ENCODE measurements at places on chromosomes 11 and 22.

- no peak for DNase-seq
Observed at GRCh38 chr22:35172442-35172841, 84.9 kb upstream of the HMGXB4 start.

- no peak for DNase-seq
Observed at GRCh38 chr11:77075425-77075905, 8.7 kb downstream of the CAPN5 start.

GRCh38 chr22:37746366-37747079, 49.7 kb downstream of the TRIOBP start:
- no peak for DNase-seq

DNA sequence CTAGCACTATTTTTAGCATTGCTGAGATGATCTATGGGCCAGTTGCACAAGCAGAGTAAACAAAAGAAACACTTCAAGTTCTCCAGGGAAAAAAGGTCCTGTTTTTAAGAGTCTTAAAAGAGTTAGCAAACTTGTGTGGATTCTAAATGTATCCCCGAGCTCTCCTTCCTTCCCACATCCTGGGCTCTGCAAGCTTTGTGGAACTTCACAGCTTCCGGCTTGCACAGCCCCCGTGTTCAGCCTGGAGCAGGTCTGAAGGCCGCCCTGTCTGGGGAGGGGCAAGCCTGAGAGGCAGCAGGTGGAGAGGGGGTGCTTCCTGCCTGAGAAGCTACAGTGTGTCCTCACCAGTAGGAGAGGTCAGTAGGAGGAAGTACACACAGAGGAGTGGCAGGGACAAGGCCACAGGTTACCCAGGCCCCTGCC, 35.1 kb upstream of the SUSD2 start:
- no peak for DNase-seq

DNA sequence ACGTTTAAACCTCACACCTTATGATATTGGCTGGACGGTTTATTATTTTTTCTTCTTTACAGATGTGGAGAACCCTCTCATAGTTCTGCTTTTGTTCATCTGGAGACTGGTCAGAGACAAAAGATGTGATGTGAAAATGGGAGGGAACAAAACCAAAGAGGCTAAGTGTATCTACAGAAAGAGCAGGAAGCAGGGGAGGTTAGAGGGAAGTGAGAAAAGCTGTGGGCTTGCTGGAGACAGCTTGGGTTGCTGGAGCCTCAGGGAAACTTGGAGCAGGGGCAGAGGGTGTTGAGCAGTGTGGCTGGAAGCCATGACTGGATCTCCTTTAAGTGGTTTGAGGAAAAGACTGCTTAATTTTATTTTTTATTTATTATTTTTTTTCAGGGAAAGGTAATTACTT, 79.0 kb upstream of the SNX19 start:
- DNase-seq, result no peak

DNA sequence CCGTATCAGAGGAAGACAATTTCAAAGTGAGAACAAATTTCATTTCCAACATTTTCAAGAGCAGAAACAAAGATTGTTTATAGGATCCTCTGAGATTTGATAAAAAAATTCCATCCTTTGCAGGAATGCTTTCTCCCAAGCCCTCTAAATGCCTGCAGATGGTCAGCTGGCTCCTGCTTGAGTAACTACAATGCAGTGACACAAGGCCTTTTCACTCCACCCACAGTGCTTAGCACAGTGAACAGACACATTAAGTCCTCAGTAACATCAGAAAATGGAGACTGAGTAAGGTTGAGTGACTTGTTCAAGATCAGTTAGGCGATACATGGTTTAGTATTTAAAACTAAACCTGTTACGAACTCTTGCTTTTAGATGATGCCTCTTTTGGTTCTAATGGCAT, 527.1 kb upstream of the CCDC90B start:
- DNase-seq, result no peak

GRCh38 chr11:28820296-28820989, 712.3 kb downstream of the METTL15 start:
- no peak for DNase-seq

DNA sequence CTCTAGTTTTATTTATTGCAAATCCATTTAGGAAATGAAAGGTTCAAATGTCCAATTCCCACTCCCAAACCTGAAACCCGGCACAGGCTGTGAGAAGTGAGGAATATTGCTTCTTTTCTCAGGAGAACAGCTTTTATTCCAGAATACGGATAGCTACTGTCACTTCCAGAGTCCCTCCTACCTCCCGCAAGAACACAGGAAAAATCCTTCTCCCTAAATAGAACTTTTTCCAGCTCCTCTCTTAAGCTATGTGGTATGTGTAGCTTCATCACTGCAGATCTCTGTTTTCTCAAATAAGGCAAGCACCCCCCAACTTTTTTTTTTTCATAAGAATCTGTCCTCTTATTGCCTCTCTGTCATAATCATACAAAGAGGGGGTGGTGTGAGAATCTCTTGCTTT, 126.8 kb downstream of the LARGE1 start:
- no peak for DNase-seq

DNA sequence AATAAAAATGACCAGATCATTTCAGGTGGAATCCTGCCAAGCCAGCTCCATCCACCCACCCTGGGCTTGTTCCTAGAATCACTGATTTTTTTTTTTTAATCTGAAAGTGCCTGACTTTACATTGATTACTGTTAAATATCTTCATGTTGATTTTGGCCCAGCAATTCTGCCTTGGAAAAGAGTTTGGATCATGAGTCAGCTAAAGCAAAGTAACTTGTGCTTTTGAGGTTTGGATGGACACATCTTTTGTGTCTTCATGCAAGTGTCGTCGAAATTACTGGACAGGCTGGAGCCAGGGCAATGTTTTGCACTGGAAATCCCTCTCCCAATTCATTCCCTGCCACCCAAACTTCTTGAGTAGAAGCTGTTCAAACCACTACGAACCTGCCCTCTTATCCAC, 164.0 kb upstream of the SYT13 start:
- DNase-seq, result no peak

GRCh38 chr11:10541561-10541930, 559 bp upstream of the RNF141 start:
- DNase-seq, result no peak

DNA sequence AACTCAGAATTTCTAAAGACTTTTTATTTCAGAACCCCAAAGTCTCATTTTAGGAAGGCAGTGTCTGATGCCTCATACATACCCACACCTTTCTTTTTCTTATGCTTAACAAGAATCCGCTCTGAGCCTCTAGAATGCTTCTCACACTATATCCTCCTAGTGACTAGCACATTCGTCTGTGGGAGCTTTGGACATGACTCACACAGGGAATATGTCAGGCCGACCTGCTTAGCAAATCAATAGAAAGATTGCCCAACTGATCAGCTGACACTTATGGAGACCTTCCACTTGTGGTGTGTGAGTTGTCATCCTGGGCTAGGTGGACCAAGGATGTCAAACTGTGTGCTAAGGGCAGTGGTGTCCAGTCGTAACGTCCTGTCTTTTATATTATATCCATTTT, 129.9 kb upstream of the TTC12 start:
- no peak for DNase-seq

GRCh38 chr11:64660205-64660604, 62.8 kb downstream of the NRXN2 start:
- DNase-seq, result no peak

DNA sequence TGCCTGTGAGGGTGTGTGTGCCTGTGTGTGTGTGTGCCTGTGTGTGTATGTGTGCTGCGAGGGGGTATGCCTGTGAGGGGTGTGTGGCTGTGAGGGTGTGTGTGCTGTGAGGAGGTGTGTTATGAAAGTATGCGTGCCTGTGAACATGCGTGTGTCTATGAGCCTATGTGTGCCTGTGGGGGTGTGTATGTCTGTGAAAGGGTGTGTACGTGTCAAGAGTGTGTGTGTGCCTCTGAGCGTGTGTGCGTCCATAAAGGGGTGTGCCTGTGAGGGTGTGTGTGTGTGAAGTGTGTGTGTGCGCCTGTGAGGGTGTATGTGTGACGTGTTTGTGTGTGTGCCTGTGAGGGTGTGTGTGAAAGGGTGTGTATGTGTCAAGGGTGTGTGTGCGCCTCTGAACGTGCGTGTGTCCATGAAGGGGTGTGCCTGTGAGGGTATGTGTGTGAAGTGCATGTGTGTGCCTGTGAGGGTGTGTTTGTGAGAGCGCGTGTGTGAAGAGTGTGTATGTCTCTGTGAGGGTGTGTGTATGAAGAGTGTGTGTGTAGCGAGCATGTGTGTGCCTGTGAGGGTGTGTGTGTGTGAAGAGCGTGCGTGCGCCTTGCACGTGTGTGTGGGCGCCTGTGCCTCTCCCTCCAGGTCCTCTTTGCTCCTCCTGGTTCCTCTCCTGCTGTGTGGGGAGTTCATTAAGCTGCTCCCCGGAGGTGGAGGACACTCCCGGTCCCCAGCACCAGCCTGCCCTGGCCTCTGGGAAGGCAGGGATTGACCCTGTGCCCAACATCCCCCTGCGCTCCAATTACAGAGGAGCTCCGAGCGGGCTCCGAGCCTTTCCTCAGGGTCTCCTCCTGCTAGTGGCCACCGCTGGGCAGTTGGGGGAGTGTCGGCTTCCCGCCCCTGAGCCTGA, 53.3 kb downstream of the CACNA1I start:
- no peak for DNase-seq

- DNase-seq, result no peak
Observed at GRCh38 chr22:48819961-48820360, 1007.7 kb downstream of the BRD1 start.

GRCh38 chr11:65919573-65920371, 546 bp downstream of the DRAP1 start:
- DNase-seq, result peak; percentile 54

DNA sequence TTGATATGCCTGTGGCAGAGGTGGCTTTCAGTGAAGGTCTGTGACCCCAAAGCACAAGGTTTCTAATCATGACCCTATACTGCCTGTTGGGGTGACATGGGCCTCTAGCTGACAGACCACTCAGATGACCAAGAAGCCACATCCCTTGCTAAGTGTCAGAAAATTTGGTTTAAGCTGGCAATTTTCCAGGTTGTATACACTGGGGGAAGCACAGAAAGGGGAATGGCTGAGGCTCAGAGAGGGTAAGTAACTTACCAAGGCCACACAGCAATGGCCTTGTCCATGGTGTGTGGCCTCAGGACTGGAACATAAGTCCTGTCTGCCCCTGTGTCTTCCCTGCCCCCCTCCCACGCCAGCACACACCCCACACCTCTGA, 66.9 kb upstream of the PRDM11 start:
- no peak for DNase-seq

GRCh38 chr11:127242676-127243075, 242.1 kb upstream of the KIRREL3 start:
- DNase-seq, result no peak

- no peak for DNase-seq
Observed at GRCh38 chr11:131064373-131064991, 148.2 kb upstream of the SNX19 start.
